ENCODE measurements at places on chromosomes 5 and 9.

- no peak for DNase-seq
Measured at GRCh38 chr5:61878471-61878870, 427.5 kb upstream of the KIF2A start.

GRCh38 chr9:18238254-18238653 lies 235.7 kb upstream of the ADAMTSL1 start:
- DNase-seq, result no peak

DNA sequence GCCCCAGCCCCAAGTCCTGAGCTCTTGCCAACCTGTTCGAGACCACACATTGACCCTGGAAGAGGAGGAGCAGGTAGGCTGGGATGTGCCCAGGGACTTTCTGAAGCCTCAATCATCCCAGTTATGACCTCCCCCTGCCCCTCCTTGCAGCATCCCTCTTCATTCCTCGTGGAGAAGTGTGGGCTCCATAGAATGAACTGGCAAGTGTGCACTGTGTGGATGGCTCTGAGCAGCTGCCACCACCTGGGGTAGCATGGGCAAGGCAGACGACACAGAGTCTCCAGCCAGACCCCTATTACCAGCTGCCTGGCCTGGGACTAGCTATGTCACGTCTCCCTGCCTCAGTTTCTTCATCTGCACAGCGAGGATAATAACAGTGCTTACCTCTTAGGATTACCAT lies 33.5 kb downstream of the GADD45G start:
- DNase-seq, result no peak

GRCh38 chr9:87342743-87343142 lies 154.9 kb upstream of the DAPK1 start:
- no peak for DNase-seq

DNA sequence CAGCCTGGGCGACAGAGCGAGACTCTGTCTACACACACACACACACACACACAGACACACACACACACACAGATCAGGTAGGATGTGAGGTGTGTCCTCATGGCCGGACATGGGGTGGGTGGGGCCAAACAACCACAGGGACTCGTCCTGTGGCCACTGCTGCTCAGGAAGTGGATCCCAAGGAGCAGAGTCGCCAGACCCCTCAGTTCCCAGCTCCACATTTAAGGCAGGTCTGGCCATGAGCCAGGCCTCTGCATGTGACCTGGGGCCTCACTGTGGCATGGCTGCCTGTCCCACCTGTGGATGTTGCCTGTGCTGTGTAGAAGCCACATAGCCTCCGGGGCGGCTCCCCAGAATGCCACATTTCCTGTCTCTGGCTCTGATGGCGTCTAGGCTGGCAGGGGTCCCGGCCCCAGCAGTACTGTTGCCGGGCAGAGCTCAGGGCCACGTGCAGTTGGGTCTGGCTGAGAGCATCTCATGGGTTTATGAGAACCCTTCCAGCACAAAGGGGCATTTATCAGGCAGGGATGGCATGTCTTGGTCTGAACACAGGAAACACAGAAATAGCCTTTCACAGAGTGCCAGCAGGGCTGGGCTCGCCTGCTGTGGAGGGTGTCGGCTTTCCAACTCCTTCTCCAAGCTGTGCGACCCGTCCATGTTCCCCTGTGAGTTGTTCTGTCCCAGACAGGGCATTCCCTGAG lies 9.9 kb upstream of the NINJ1 start:
- DNase-seq, result no peak

- no peak for DNase-seq
Measured at GRCh38 chr5:149271716-149272563, at the start of gene AFAP1L1. TSS of gene AFAP1L1 (plus strand) at chr5:149271859. CDS start at chr5:149271969, 110 bp downstream.

DNA sequence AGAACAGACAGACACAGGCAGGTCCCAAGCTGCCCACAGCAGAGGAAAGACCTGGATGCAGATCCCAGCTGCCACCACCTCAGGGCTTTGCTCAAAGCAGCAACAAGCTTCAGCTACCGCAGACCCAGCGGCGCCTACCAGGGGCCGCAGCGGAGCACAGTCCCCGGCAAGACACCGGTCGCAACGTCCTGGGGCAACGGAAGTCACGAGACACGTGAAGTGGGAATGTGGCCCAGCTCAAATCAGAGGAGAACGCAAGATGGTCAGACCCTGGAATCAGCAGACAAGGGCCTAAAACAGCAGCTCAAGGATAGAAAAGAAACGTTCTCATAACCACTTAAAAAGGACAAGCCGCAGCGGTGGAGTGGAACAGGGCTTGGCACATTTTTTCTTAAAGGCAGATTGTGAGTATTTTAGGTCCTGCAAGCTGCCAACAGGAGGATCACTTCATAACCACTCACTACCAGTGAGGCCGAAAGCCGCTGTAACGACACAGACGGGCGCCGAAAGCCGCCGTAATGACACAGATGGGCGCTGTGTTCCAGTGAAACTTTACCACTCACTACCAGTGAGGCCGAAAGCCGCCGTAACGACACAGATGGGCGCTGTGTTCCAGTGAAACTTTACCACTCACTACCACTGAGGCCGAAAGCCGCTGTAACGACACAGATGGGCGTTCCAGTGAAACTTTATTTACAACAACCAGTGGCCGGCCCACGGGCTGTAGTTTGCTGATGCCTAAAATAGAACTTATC lies 21.7 kb downstream of the SLC9A3 start:
- DNase-seq, result no peak

- DNase-seq, result no peak
Measured at GRCh38 chr5:81657386-81657785, 93.5 kb downstream of the SSBP2 start.
